ENCODE measurements at places on chromosomes 7 and 10.

DNA sequence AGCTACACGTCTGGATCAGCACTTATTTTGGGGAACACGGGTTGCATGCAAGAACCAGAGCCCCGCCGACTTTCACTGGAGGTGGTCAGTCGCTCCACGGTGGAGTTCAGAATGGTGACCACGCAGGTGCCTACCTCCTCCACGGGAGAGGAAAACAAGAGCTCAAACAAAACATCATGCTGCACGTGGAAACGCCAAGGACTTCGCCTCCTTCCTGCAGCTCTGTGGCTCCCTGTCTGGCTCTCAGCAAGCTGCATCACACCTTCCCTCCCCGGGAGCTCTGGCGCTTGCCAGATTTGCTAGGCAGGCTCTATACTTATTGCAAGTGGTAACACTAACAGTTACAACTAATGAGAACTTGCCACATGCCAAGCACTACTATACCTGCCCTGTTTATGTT lies 26.0 kb downstream of the GSDME start:
- no peak for DNase-seq

- DNase-seq, result peak; percentile 34
These were observed 804 bp downstream of the TMEM106B start for GRCh38 chr7:12211711-12212485.

- no peak for DNase-seq
These were observed 313.6 kb downstream of the DOCK4 start for GRCh38 chr7:111892588-111892987.

- DNase-seq, result no peak
These were observed 51.3 kb downstream of the USP6NL start for GRCh38 chr10:11560076-11560709.

DNA sequence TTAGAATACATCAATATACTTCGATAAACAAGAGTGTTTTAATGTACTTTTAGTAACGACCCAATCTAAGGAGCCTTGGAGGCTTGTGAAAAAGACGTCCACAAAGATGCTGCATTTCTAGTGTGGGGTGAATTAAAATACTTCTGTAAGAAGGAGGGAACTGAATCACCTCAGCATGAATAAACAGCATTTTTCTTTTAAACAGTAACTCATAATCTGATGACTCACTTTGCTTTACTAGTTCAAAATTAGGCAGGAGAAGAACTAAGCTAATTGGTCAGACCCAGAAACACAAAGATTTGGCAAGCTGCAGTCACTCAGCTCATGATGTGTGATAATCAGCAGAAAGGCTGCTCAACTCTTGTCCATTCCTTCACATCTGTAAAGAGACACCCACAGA lies 24.2 kb downstream of the NCOA4 start:
- no peak for DNase-seq

- DNase-seq, result no peak
These were observed 7.6 kb upstream of the GPAM start for GRCh38 chr10:112191041-112191590.

GRCh38 chr10:38093816-38094157 lies 350 bp upstream of the ZNF37A start:
- no peak for DNase-seq

GRCh38 chr7:47636433-47637175 lies 54.7 kb upstream of the TNS3 start:
- DNase-seq, result no peak

DNA sequence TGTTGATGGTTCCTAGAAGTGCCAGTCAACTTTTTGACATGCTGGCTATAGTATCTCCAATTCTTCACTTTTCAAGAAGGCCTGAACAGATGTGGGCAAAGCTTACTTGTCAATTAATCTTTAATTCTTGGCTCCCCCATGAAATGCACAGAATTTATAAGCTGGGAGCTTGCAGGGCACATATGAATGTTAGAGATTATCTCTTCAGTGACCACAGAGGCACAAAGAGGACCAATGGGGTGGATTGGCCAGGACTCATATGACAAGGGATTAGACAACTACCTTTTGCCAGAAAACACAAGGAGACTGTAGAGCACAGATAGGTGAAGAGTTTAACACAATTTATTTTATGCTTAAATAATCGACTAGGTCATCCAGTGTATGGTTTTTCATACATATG lies 121.7 kb upstream of the CCDC6 start:
- DNase-seq, result no peak

GRCh38 chr10:73886661-73887293 lies 12.4 kb upstream of the CAMK2G start:
- no peak for DNase-seq

GRCh38 chr10:17353568-17354300 lies 100.7 kb downstream of the ST8SIA6 start:
- DNase-seq, result no peak

DNA sequence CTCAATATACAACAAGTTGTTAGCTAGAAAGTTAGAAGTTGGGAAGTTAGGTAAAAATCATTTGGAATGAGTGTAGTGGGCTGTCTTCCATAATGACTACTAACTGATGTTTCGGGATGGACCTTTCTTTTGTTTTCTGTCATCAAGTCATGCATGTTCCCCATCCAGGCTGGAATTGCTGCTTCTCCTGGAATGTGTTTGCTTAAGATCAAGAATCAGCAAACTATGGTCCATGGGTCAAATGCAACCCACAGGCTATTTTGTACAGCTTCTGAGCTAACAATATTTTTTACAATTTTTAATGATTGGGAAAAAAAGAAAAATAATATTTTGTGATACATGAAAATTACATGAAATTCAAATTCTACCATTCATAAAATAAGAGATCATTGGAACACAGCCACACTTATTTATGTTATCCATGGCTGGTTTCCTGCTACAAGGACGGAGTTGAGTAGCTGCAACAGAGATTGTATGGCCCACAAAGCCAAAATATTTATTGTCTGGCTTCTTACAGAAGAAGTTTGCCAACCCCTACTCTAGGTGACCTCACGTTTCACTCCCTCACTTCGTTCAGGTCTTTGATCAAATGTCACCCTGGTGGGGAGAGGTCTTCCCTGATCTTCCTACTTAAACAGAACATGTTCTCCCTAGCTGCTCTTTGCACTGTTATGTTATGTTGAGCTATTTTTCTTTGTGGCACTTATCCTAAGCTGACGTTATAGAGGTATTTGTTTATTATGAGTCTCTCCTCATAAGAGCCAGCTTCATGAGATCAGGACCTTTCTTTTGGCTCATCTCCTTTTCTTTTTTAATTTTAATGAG lies 127.1 kb downstream of the RALA start:
- no peak for DNase-seq

DNA sequence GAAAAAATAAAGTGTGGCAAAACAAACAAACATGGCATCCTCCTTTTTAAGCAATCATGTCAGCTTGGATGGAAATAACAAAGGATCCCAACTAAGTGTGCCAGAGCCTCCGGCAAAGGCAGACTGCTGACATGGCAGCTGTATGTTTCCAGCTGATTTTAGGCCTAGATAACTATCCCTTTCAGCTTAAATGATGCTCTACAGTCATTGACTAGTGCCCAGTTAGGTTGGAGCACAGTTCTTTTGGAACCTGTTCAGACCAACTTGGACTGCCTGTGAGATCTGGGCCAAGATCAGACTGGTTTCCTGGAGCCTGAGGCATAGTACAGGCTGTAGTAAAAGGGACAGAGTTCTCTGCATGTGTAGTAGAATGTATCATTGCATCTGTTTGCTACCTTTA lies 128.7 kb downstream of the DYNC1I1 start:
- no peak for DNase-seq

DNA sequence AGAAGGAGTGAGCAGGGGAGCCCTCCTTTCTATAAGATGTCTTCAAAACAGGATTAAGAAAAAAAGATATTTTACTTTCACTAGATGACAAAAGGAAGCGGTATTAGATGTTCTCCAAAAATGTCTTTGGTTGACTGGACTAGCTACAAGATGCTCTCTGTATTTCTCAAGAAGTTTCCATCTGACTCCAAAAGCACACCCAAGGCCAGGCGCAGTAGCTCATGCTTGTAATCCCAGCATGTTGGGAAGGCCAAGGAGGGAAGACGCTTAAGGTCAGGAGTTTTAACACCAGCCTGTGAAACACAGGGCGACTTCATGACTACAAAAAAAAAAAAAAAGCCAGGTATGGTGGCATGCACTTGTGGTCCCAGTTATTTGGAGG lies 84.5 kb downstream of the PIP4K2A start:
- DNase-seq, result no peak

DNA sequence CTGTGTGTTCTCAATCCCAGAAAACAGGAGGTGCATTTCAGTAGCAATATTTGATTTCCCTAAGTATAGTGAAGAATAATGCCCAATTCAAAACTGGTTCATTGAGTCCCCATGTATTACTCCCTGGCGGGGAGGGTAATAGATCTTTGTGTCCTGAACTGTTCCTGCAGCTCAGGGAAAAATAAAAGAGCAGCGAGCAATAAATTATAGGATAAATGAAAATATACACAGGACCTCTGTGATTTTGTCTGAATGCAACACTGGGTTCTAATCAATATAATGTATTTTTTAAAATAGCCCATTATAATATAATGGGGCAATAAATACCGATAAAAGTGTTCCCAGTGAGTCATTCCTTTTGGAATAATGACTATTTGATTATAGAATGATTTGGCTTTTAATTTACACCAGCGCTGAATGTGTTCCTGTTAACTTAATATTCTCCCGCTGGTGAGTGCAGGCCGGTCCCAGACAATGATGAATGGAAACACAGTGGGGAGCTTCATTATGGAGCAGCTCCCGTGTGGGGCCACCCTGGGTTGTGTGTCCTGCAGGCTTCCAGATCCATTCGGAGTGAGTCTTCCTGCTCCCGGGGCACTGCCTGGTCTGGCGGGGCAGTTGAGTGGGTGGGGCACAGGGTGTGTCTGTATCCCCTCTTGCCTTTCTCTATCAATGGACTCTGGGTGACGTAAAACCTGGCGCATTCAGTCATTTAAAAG lies 263.1 kb downstream of the ACTR3B start:
- DNase-seq, result peak; percentile 86

DNA sequence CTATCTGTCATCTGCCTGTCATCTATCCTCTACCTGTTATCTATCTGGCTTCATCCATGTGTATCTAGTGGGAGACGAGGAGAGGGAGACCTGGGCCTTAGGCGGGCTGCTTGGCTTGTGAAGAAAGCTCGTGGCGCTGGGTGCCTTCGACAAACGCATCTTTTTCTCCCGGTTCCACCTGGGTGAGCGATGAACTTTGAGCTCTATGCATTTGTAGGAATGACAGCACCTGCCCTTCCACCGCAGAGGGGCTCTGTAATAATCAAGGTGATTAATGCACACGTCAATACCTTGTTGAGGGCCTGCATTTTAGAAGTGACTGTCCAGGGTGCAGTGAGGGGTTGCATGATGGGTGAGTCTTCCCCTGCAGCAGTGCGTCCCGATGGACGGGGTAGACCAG lies 2.6 kb upstream of the VIPR2 start:
- DNase-seq, result no peak

DNA sequence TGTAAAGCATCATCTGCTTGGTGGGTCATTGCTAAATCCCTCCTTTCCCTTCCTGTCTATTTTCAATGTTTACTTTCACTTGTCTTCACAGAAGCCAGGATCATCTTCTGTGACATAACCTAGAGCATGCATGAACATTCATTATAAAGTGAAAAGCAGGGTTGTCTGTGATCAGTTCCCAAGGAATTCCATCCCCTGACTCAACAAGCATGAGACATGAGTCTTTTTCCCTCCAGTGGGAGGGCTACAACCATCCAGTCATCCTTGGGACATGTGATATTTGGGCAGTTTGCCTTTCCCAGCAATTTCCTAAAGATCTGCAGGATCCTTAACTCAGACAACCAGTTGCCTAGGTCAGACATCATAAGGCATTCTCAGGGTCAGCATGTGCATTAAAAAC lies 166.3 kb upstream of the TMEM196 start:
- no peak for DNase-seq

- DNase-seq, result no peak
These were observed 4.1 kb downstream of the SPAM1 start for GRCh38 chr7:123929107-123929506.

GRCh38 chr10:23294638-23295247 lies 49.9 kb downstream of the C10orf67 start:
- no peak for DNase-seq

- no peak for DNase-seq
These were observed 103.8 kb upstream of the AKR1E2 start for GRCh38 chr10:4721999-4722753.

GRCh38 chr7:139675127-139676125 lies 102.4 kb downstream of the HIPK2 start:
- no peak for DNase-seq

DNA sequence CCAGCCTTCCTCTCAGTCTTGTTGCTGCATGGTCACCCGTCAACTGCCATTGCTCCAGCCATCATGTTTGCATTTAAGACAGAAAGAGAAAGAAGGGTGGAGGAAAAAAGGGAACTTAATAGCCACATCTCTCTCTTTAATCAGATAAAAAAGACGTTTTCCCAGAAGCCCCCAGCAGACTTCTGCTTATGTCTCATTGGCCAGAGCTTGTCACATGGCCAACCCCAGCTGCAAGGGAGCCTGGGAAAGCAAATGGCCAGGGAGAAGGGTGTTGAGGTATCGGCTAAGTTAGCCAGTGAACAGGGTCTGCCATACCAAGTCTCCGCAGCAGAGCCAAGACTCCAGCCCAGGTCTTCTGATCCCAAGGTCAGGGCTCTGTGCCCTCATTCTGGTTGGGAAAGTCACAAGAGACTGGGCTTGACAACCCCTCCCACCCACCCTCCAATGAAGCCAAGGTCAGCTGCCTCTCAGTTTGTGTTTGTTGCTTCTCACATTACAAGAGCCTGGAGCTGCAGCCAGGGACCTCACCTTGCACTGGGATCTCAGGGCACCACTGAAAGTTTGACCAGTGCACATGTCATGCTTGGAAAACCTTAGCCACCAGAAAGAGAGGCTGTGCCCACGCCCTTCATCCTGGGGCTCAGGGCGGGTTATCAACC lies 80.3 kb upstream of the LYZL2 start:
- DNase-seq, result no peak

DNA sequence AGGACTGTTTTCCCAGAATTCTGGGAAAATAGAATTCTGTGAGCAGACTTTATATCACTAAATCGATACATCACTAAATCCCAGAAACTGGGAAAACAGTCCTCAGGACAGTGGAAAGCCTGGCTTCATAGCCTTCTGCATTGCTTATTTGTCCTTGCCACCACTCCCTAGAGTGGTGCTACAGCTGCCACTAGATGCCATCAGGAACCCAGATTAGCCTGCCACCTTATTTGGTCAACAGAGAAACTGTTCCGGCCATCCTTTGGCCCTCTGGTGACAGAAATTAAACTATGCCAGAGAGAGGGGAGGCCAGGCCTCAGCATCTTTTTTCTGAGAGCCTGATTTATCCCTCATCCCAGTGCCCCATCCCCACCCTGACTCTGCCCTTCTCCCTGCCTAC lies 19.6 kb upstream of the NFKB2 start:
- no peak for DNase-seq

DNA sequence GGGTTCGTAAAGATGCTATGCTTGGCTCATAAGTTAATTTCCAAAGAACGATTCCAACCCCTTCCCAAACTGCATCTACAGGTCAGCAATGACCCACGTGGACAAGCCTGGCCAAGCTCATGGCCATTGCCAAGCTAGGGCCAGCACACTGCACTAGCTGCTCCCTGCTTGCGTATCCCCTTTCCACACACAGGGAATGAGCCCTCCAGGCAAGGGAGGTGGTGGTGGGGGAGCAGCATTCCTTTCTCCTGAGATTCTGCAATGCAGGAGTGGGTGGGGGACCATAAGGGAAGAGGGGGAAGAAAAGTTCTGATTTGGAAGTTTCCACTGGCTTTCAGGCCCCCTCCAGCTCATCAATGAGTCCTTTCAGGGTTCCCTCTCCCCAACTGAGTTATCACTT lies 56.0 kb downstream of the SH3PXD2A start:
- DNase-seq, result no peak
